ENCODE measurements at places on chromosomes 11 and 22.

DNA sequence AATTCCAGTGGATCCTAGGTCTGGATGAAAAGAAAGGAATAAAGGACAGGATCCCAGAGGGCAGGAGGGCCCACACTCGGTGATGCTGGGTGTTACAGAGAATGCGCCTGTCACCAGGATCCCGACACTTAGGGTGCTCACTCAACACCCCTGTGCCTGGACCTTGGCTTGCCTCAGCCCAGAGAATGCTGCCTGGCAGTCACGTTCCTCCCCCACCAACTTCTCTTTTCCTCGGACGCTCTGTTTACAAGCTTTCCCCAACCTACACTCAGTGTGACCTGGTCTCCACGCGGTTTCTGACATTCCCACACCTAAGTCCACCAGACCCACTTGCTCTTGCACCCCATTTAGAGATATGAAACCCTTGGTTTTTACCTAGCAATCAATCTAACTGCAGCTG is 38.0 kb upstream of the ETS1 start:
- DNase-seq: no peak

GRCh38 chr11:65976216-65977176 is 15.0 kb downstream of the SART1 start:
- no peak for DNase-seq

- DNase-seq: no peak
Measured at GRCh38 chr11:134560566-134561330, 148.7 kb upstream of the B3GAT1 start.

- DNase-seq: no peak
Measured at GRCh38 chr11:23143022-23143421, 282.7 kb upstream of the CCDC179 start.

GRCh38 chr11:70082829-70083228 is 4.7 kb downstream of the ANO1 start:
- DNase-seq: no peak

- no peak for DNase-seq
Measured at GRCh38 chr11:122096272-122097112, 19.5 kb downstream of the BLID start.

DNA sequence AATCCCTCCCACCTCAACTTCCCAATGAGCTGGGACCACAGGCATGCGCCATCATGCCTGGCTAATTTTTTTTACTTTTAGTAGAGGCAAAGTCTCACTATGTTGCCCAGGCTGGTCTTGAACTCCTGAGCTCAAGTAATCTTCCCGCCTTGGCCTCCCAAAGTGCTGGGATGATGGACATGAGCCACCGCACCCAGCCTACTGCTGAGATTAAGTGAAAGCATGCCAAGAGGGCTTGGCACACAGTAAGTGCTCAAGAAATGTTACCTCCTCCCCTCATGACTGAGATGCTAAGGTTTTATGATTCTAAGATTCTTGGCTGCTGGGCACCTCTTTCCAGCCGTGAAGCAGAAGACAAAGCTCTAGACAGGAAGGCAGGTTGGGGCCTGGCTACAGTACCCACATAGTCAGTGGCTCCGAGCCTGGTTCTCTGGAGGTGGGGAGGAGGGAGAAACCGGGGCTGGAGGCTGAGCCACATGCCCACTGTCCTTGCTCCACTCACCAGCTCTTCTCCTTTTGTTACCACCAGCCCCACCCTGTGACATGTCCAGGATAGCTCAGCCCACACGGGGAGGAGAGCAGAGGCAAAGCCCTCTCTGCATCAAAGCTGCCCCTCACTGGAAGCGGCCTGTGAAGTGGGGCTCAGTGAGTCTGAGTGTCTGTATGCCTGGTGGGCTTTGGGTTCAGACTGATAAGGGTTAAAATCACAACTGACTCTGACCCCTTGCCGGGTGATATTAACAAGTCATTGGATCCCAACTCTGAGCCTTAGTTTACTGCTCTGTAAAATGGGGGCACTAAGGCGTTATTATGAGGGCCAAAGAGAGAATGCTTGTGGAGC is 12.9 kb downstream of the ARHGEF17 start:
- DNase-seq: no peak

DNA sequence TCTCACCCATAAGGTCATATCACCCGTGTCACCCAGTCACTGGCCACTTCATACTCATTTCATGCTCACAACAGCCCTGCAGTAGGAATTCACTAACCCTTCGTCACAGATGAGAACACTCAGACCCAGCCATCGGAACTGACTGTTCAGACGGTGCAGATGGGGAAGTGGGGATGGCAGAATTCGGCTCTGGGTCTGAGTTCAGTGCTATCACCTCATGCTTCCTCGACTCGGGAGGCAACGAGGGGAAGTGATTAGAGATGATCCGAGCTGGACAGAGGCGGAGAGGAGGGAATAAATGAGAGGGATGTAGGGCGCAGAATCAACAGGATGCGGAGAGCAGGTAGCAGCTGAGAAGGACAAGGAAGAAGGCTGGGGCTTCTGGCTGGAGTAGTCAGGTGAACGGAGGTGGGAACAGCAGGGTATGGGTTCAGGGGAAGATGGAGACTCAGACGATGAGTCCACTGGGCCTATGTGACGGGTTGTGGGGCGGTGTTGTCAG is 4.7 kb downstream of the B3GNT6 start:
- no peak for DNase-seq

DNA sequence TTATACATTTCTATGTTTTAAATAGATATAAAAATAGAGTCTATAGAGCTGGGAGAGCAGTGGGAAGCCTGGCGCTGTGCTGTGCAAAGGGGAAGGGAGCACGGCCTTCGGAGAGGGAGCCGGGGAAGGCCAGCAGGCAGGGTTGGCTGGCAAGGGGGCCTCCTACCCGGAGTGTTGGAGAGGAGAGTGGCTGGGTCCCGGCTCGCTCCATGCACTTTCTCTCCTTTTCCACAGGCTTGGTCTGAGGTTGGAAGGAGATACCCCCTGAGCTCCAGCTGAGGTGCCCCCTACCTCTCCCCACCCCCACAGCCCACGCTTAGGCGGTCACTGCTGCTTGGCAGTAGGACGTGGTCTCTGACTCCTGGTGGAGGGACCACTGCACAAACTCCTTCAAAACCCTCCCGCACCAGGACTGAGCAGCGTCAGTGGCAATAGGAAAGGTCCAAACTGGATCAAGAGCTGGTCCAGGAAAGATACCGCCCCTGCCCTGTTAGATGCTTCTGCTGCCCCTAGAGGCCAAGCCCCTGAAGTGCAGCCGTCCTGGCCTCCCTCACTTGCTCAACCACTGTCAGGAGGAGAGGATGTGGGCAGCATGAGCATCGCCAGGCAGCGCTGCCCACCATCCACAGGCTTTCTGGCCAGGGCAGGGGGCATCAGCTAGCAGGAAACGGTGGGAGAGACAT is 52.9 kb downstream of the SYT13 start:
- peak; percentile 78 for DNase-seq

- no peak for DNase-seq
Measured at GRCh38 chr11:33103836-33104235, 57.4 kb downstream of the CSTF3 start.

GRCh38 chr11:31477528-31478222 is 31.7 kb downstream of the IMMP1L start:
- no peak for DNase-seq

DNA sequence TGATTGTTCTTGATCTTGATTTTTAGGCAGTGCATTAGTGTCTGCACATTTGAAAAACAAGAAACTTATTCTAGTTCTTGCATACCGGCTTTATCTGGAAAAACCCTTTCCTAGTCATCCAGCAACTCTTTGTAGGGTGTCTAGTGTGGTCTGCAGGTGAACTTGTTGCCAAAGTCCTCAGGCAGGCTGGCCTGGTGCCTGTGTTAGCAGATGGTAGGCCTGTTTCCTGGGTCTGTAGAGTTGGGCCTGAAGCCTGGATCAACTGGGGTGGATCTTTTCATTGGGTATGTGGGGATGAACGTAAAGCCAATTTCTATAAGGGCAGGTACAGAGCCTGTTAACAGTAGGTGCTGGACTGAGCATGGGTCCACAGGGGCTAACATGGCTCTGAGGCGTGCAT is 5.6 kb upstream of the GLYATL1 start:
- DNase-seq: no peak

DNA sequence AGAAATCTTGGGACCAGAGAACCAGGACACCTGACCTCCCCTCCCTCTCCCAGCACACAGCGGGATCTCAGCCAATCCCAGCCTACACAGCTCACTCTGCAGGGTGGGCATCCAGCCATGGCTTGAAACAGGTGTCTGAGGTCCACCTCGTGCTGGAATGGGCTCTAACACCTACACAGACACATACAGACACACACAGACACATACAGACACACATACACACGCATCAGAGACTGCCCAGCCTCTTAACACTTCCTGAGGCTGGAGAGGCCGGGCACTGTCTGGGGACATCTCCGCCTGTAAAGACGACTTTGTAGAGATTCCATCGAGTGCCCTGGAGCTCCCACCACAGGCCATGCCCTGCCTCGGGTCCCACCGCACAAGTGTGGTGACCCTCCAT is 36.7 kb downstream of the CAPN1 start:
- DNase-seq: no peak

DNA sequence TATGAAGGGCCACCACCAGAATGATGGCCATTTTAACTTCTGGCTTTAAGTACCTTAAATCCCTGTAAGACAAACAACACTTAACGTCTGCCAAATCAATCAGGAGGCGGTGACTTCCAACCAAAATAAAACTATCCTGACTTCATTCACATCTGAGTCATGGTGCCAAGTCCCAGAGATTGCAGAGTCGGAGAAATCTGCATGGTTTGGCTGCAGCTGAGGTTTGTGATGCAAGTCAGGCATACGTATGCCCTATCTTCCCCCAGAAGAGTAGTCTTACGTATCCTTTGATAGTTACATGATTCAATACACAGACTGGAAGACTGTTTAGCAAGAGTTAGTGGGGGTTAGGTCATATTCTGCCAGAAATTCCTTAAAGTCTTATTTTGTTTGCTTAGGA is 1.7 kb upstream of the GAB2 start:
- DNase-seq: no peak

DNA sequence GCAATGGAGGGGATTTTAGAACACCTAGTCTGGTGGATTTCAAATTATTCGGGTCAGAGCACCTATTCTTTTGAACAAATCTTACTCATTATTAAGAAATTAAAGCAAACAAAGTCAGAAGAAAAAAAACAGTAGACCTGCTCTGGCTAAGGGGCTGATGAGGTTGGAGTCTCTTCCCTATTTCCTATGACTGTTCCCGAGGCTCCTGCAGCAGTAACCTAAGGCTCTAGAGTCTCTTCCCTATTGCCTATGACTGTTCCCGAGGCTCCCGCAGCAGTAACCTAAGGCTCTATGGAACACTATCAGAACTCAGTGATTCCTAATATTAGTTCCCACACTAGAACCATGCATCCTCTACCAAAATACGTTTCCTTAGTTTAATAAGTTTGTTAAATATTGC is 607.9 kb downstream of the NTM start:
- no peak for DNase-seq

DNA sequence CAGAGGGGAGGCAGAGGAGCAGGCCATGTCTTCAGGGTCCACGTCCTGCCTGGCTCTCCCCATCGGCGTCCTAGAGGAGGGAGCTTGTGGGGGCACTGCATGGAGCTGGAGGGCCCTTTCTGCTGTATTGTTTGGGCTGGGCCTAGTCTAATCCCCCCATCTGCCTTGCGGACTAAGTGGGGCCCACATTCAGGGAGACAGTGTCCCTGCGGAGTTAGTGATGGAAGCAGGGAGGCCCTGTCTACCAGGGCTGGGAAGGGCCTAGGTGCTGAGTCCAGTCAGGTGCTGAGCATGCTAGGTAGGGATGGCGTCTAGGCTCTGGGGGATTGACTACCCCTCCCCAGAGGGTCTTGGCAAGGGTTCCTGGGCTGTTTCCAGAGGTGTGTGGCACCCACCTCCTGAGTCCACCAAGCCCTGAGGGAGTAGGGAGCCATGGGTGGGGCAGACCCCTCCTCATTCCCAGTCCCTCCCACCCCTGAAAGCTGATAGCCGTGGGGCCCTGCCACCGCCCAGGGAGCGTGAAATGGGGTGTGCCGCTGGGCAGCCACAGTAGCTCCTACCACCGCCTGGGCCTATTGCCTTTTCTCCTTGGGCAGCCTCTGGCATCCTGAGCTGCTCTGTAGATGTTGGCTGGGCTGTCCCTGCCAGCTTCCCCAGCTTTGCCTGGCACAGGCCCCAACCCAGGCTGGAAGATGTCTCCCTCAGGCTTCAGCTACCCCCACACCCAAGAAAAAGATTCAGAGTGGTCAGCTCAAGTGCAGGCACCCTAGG is 1.9 kb upstream of the POLD4 start:
- no peak for DNase-seq

DNA sequence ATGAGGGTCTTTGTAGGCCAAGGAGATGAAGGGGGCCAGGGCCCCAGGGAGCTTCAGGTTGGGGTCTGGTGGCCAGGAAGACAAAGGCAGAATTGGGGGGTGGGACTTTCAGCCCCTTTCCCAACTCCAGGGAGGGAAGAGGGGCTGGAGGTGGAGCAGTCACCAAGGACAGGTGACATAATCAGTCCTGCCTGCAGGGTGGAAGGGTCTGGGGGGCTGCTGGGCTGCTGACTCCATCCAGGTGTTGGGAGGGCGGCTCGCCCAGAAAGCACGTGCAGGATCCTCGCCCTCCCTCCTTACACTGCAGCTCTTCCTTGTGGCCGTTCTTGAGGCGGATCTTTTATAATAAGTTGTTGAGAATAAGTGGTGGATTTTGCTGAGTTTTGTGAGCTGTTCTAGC is 1491.1 kb downstream of the TBC1D22A start:
- DNase-seq: no peak

DNA sequence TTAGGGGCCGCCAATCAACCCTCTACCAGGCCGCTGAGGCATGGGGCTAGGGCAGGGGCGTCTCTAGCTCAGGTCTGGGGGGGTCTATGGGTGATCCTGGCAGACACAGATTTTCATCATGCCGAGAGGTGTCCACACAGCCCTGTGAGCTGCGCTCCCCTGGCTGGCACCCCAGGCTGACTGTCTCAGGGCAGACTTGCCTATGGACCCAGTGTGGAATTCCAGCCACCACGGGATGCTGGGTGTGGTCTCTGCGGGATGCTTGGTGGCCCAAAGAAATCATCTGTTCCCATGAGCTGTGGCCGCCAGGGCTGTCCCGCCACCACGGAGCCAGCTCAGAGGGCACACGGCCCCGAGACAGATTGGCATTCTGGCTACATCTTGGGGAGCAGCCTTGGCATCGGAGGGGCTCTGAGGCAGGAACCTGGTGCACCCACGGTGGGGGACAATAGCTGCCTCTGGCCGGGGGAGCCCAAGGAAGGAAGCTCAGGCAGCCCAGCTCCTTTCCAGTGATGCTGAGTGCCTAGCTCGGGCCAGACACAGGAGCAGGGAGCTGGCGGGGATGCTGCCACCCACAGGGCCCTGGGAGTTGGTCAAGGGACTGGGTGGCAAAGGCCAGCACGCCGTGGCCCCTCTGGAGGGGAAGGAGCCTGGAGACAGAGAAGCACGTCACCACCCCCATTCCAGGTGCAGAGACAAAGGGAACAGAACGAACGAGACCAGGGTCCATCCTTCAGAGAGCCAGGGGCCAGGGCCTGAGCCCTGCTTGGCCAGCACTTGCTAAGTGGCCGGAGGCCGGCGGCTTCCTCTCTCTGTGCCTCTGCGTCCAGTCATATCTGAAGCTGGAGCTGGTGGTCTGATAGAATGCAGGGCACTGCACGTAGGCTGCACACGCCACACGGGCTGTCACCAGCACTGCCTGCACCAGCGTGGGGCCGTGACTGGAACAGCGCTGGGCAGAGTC is 64.4 kb upstream of the FGF3 start:
- DNase-seq: no peak
